NCI-H2029 treated with DMSO at 0.1 percent for 48 hours (cell line): ENCODE measurements at places on chromosomes 2 and 18.

DNA sequence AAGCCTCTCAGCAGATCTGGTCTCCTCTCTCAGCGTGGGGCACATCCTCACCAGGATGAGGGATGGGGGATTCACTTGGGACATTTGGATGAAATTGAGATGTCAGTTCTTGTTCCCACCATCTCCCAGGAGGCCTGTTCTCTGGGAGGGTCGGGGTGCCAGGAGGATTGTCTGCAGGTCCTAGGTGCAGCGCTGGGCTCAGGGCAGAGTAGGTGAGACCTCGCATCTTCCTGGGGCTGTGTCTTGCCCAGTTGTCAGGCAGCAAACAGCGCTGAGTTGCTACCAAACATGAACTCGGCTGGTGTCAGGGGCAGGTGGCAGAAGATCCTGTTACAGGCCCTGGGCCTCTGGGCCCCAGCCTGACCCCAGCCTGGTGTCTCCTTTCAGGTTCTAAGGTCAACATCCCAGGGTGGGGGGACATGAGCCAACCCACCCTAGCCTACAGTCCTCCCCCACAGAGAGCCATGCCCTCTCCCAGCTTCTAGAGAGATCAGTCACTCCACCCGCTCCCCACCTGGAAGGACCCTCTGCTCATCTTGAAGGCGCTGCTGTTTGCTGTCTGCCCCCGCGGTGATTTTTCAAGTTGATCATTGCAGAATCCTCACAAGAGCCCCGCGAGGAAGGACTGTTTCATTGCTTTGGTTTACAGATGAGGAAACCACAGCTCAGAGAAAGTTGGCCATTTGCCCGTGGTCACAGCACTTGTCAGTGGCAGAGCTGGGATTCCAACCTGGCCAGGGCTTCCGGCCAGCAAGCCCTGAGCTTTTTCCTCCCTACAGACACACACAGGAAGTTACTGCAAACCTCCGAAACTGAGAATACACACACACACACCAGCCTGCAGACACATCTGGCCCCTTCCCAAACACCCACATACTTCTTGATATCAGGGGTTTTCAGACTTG lies 83.9 kb downstream of the STPG4 start:
- DNase-seq = no peak

- DNase-seq = no peak
Measured at GRCh38 chr2:75340560-75340959, 141.2 kb upstream of the TACR1 start.

- no peak for DNase-seq
Measured at GRCh38 chr18:50704357-50704940, 115.4 kb downstream of the MRO start.

DNA sequence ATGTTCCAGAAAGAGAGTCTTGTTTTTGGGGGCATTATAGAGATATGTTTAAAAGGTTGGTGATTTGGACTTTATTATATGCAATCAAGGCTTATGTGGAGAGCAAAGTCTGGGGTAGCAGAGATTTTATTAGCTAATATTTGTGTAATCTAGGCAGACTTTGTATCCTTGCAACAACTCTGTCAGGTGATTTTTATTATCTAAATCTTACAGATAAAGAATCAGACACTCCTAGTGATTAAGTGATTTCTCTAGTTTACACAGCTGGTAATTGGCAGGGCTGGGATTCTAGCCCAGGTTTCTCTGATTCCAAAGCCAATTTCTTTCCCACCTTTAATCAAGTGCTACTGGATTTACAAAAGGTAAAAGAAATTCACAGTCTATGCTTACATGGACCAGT lies 33.3 kb upstream of the NCK2 start:
- DNase-seq = no peak

- DNase-seq = no peak
Measured at GRCh38 chr2:219783359-219783975, 156.0 kb downstream of the SLC4A3 start.

- no peak for DNase-seq
Measured at GRCh38 chr2:215579809-215580208, 143.9 kb upstream of the FN1 start.

GRCh38 chr2:96684883-96685576 lies 42.5 kb downstream of the FER1L5 start:
- DNase-seq = no peak

GRCh38 chr18:29226213-29226612 lies 1049.3 kb upstream of the CDH2 start:
- no peak for DNase-seq

DNA sequence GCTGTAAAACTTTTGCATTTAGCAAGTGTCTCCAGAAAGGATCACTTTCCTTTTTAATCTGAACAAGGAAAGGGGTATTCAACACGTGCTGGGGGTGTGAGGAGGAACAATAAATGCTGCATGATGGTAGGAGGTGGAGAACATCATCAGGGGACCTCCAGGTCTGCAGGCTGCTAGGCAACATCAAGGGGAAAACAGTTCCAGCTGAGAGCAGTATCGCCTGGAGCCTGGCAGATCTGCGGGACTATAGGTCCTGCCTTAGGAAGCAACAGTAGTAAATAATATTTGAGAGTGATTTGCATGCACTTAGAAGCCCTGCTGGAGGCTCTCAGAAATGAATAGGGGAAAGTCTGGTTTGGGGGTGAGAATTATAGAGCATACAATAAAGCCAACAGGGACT lies 175.6 kb downstream of the SUCLG1 start:
- no peak for DNase-seq

GRCh38 chr2:186274936-186275575 lies 211.0 kb upstream of the ZC3H15 start:
- no peak for DNase-seq

GRCh38 chr2:159455330-159455918 lies 160.9 kb downstream of the BAZ2B start:
- DNase-seq = no peak

- DNase-seq = no peak
Measured at GRCh38 chr18:59345556-59345955, 13.5 kb downstream of the LMAN1 start.

DNA sequence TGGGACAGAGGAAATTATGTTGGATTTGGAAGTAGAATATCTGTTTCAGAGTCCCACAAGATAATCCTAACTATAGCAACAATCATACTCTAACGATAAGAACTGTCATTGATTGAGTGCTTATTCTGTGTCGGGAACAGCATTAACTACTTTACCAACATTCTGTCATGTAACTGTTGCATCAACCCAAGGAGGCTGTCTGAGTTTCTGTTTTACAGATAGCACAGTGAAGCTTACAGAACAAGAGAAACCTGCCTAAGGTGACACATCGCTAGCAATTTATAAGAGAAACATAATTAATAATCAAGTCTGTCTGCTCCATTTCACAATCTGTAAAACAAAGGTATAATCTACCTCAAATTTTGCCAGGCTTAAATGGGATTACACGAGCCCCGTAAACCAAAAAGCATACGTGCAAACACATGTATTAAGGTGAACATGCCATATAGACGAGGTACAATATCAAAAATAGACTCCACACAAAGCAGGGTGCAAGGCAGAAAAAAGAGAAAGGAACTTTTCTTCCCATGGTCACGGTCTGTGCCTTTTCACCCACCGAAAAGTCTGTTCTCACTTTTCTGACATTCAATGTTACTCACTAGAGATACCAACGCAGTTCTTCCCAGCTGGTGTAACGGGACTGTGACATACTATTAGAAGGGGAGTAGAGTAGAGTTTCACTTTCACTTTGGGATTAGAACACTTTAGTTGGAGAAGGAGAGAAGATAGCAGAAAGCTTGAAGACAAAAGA lies 37.2 kb upstream of the SLC8A1 start:
- no peak for DNase-seq

DNA sequence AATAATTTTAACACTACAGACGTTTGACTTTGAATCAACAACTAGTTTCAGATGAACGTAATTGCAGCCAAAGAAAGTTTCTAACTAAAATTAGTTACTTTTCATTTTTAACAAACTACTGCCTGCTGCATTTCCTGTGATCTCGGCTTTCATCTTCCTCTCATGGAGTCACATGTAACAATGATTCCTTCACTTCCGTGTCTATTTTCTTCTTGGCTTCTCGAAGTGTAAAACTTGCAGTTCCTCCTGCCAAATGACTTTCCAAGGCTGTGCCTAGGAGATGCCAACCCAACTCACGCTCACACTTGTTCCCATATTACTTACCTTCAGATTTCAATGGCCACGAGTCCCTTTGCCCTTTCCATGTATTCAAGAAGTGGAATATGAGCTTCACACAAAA lies 1406.3 kb upstream of the CELF4 start:
- no peak for DNase-seq

DNA sequence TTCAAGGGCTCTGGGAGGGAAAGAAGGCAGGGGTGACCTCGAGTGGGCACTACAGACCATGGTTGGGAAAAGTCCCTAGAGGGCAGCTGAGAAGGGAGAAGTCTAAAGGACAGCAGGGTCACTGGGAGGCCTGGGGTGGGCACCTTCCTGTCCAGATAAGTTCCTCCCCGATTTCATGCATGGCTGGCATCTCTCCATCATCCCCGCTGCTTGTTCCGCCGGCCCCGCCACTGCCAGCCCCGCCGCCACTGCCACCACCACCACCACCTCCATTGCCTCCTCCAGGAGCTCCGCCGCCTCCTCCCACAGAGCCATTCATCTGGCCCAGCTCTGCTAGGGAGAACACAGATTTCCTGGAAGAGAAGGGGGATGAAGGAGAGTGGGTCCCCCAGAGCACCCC lies 53.6 kb downstream of the MTHFD2 start:
- no peak for DNase-seq

DNA sequence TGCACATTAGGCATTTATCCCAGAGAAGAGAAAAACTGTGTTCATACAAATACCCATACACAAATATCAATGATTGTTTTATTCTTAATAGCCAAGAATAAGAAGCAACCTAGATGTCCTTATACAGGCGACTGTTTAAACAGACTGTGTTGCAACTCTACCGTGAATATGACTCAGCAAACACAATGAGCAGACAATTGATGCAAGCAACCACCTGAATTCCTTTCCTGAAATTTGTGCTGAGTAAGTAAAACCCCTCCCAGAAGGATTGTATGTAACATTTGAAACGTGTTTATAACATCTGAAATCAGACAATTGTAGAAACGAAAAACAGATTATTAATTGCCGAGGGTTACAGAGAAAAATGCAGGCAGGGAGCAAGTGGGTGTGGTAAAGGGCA lies 621.9 kb upstream of the SOX11 start:
- no peak for DNase-seq

- DNase-seq = no peak
Measured at GRCh38 chr2:200600549-200601225, 14.9 kb downstream of the AOX1 start.
